ENCODE measurements at places on chromosomes 5 and 9. TPM values are rescaled to one million over a fixed set of nuclear protein-coding genes. Genes with fewer than 3 reads are reported as not detected.

DNA sequence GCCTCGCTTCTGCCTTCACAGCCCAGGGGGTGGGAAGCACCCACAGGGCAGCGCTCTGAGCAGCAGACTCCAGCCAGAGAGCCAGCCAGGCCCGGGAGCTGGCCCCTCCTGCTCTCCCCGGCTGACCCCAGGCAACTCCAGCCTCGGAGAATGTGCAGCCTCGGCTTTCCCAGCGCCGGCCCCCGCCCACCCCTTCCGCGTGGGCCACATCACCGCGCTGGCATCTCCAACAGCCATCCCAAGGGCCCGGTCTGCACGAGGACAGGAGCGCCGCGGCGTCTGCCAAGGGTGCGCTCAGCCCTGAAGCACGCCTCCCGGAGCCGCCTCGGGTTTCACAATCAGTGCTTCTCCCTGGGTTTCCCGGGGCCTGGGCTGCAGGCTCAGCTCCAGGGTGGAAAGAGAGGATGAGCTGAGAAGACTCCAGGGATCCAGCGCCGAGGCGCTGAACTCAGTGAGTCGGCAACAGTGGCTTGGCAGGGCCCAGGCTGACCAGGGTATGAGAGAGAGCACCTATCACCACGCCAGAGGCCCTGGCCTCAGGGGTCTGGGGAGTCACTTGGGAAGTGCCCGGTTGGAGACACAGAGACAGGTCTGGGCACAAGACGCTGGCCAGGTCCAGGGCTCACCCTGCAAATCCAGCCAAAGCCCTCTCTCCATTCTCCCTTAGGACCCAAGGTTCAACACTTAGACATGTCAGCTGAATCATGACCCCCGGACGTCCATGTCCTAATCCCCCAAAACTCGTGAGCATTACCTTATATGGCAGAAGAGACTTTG is 79.6 kb downstream of the ADAMTS2 start:
- peak overlapping the region; percentile 43 for H3K4me3 ChIP-seq
- H3K4me1 ChIP-seq, result peaks cover 30% of the 10 kb centered on the region
- H3K36me3 ChIP-seq, result no peaks in the 10 kb centered on the region

DNA sequence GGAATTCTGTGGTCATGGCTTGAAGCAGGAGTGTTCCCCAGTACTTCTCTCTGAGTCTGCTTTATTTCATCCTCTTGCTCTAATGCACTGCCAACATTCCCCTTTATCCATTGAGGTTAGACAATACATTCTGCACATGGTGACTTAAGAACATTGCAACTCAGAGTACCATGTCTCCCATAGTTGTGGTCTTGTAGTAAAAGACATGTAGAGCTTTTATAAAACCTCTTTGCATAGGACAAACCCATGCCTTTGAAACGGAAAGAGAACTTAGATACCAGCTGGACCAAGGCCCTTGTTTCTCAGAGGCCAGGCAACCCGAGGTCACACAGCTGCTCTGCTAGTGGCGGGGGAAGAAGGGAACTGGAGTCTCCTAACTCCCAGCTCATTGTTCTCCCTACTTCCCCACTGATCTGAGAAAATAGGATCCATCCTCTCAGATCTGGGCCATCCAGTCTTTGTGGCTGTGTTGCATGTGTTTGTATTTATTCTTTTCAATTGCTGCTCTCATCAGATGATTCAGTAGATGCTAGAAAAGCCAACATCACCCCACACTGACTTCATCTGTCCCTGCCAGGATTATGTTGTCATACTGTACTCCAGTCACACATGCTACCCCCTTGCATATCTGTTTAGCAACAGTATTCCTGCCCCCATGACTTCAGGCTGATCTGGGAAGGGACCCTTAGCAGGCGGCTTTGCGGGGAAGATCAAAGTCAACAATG is 236.9 kb downstream of the SAXO1 start:
- H3K4me1 ChIP-seq, result peaks cover 33% of the 10 kb centered on the region
- H3K27ac ChIP-seq, result peak overlapping the region; percentile 48
- no peaks in the 10 kb centered on the region for H3K27me3 ChIP-seq

DNA sequence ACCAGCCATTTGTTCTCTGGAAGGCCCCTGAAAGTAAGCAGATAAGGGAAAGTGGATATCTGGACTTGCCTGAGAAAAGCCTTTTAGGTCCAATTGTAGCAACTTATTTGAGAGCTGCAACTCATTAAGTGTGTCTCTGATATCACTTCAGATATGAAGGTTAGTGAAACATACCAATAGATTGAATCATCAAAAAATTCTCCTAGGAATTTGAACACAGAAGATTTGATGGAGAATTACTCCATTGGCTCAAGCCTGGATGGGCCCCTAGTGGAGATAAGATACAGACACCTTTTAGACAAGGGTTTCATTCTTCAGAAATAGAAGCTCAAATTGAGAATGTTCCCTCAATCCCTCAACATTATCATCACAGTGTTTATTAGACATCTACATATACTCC is 356.7 kb downstream of the NDUFS4 start:
- peak overlapping the region; percentile 21 for H3K27ac ChIP-seq
- H3K27me3 ChIP-seq, result no peaks in the 10 kb centered on the region
- DNase-seq, result no peak
- H3K4me3 ChIP-seq, result no peak overlapping the region
- H3K36me3 ChIP-seq, result no peaks in the 10 kb centered on the region

GRCh38 chr9:18555105-18555883 is 81.3 kb downstream of the ADAMTSL1 start:
- H3K4me1 ChIP-seq, result no peaks in the 10 kb centered on the region
- no peak overlapping the region for H3K27ac ChIP-seq
- no peak for DNase-seq
- H3K36me3 ChIP-seq, result peaks cover 21% of the 10 kb centered on the region
- no peak overlapping the region for H3K4me3 ChIP-seq

- H3K4me3 ChIP-seq, result no peak overlapping the region
- peaks cover 22% of the 10 kb centered on the region for H3K4me1 ChIP-seq
- DNase-seq, result no peak
- H3K36me3 ChIP-seq, result peaks cover 11% of the 10 kb centered on the region
- peak overlapping the region; percentile 11 for H3K27ac ChIP-seq
These were observed 79.0 kb upstream of the TRIM32 start for GRCh38 chr9:116608064-116608463.

DNA sequence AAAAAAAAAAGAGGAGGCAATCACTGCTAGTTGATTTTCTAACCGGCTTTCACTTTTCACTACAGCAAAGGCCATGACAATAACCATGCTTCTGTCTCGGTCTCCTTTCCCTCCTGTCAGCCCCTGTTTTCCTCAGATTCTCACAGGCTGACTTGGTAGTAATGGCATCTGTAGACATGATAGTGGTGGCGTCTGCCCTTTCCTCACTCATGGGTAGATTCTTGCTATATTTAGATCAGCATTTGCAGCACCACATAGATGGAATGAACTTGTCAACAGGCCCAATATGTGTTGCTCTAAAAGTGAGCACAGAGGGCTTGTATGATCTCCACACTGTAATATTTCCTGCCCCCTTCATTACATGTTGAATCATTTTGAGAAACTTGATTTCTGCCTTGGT is 120.3 kb upstream of the FTMT start:
- no peaks in the 10 kb centered on the region for H3K36me3 ChIP-seq
- H3K27me3 ChIP-seq, result no peaks in the 10 kb centered on the region
- no peak overlapping the region for H3K4me3 ChIP-seq
- H3K27ac ChIP-seq, result no peak overlapping the region
- no peak for DNase-seq

ARAP3 gene
- total RNA-seq, result 53.8 TPM

Data from mesothelial cell of epicardium (in vitro differentiated cells).